ENCODE measurements at places on chromosomes 13 and 19.

GRCh38 chr19:29545866-29546582 lies 20.2 kb downstream of the VSTM2B start:
- no peak for DNase-seq

GRCh38 chr13:36848199-36848982 lies 29.4 kb downstream of the RFXAP start:
- peak; percentile 90 for DNase-seq

GRCh38 chr19:44757057-44757734 lies 8.7 kb downstream of the BCL3 start:
- no peak for DNase-seq

GRCh38 chr13:30859326-30859725 lies 46.7 kb upstream of the MEDAG start:
- no peak for DNase-seq

- DNase-seq: no peak
These were observed 278.9 kb downstream of the LMO7 start for GRCh38 chr13:75915066-75915465.

DNA sequence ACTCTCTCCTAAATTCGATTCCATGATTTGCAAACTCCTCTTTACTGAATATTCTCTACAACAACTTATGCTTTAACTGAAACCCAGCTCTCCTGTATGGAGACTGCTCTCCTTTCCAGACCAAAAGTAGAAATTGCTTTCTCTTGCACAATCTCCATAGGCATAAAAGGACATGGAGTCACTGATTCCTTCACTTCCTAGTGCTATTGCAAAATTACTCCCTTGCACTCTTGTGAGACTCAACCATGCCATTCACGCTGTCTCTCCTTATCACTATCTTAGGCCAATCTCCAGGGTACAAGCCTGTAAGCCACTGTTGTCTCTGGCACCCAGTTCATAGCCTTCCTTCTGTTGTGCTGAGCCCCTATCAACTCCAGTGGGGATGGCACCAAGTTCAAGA lies 30.6 kb downstream of the SERPINE3 start:
- no peak for DNase-seq

GRCh38 chr19:3642296-3642695 lies 15.7 kb upstream of the CACTIN start:
- DNase-seq: no peak

GRCh38 chr13:97853550-97853949 lies 99.9 kb upstream of the IPO5 start:
- no peak for DNase-seq

Measured in DMS153 (cell line).